ENCODE measurements at places on chromosomes 12 and 14.

DNA sequence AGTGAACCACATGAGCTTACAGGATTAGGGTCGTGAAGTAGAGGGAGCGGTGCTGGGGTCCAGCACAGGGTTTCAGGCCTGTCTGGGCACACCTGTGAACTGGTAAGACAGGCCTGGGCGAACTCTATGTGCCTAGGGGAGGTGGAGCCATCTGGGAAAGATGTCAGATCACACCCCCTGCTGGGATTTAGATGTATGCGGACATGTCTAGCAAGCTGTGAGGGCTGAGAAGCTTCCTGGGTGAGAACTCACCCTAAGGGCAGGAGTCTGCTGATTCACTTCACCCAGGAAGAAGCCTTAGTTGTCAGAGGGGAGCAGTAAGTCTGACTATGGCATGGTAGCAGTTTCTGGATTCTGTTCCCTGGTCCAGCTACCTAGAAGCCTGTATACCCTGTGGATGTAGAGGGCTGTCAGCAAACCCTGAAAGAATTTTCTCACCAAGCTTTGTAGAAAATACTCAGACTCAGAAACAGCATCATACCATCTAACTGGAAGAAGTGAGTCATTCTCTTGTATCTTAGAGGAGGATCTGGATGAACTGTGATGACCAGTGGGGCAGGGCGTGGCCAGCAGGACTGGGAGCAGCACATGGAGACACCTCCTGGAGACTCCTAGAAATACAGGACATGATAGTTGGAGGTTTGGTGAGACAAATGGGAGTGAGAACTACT, 11.2 kb upstream of the PYGL start:
- no peak for DNase-seq

GRCh38 chr14:76924371-76925096, 98.3 kb downstream of the LRRC74A start:
- no peak for DNase-seq

DNA sequence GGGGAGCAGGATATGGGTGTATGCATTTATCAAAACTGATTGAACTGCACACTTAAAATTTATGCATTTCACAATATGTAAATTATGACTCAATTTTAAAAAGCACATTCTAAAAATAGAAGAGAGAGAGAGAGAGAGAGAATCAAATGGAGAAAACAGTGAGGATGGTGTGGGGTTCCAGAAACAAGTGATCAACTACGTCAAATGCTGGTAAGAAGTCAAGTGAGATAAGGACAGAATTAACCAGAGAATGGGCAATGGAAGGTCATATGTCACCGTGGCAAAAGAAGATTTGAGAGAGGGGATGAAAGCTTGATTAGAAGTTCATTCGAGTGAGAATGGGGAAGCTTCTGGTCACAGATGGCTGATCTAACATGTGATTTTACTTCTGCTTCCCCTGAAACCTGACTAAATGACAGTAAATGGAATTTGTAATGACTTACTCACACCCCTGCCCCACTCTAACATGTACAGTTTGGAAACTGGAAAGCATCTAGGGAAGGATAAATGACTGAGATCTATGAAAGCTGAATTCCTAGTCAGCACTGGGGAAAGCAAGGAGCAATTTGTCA, 276.5 kb upstream of the AMIGO2 start:
- DNase-seq, result no peak

- DNase-seq, result no peak
Measured at GRCh38 chr12:103468837-103469236, 26.9 kb downstream of the C12orf42 start.

- DNase-seq, result no peak
Measured at GRCh38 chr12:49672301-49673217, 34.6 kb downstream of the FMNL3 start.

- DNase-seq, result no peak
Measured at GRCh38 chr14:57486767-57487379, 6.8 kb downstream of the CCDC198 start.

DNA sequence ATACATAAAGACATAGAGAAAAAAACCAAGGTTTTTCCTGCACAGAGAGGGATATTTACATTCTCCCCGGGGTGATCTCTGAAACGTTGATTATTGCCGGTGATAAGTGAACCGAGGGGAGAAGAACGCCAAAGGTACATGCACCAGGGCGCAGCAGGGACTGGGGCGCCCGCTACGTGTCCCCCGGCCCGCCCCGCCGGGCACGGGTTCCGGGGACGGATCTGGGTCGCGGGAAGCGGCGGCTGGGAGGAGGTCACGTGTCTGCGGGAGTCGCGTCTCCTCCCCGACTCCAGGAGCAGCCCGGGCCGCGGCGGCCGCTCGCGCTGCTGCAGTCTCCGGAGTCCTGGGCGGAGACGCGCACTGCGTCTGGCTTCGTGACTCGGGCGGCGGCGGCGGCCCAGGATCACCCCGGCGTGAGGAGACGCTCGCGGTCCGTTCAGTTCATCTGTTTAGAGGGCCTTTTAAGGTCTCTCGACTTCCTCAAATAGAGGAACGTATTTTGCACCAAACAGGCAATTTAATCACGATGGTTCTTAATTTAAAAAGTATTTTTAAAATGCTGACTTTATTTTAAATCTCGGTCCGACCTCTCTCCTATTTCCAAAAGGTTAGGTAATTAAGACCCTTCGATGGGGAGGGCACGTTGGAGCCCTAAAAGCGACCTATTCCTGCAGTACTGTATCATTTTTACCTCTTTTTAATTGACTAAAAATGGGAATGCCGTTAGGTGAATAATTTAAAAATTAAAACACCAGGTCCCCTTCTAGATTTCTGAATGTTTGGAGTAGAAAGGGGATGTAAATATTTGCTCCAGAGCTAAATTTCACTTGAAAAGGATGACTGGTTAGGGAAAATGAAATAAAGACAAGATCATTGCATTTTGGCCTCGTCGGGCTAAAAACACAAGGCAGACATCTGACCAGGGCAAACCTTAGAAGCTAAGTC, 1.8 kb upstream of the BHLHE41 start:
- DNase-seq, result no peak

- no peak for DNase-seq
Measured at GRCh38 chr14:105066240-105067071, 1.2 kb upstream of the GPR132 start.

- DNase-seq, result no peak
Measured at GRCh38 chr14:104597576-104597975, 7.0 kb downstream of the TMEM179 start.

DNA sequence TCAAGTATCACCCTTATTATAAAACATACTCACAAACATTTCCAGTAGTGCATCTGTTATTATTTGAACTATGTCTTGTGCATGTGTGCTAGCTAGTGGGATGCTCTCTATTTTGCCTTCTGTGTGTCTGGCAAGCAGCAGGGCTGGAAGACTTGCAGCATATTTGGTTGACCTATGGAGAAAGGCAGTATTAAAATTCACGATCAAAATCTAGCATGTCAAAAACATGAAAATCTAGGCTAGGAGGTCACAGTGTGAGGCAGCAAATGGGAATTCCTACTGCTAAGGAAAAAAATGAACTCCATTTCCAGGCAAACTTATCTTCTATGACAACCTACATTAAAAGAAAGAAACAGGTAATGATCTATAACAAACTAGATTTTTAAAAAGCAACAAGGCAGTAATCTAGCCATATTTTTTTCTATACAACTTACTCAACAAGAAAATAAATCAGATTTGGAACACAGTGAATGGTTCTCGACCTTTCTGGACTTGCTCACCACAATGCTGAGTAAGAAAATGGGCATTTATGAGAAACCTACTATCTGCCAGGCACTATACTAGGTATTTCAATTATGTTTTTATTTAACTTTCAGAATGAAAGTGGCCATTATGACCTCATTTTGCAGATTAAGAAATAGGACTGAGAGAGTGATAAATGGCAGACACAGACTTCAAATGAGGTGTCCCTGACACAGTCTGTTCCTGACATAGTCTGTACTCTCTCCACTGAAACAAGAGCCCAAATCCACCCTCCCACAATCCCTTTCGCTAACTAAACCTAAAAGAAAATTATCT, 96.8 kb downstream of the TXNDC16 start:
- no peak for DNase-seq

GRCh38 chr12:18932715-18933114, 194.8 kb downstream of the CAPZA3 start:
- DNase-seq, result no peak

DNA sequence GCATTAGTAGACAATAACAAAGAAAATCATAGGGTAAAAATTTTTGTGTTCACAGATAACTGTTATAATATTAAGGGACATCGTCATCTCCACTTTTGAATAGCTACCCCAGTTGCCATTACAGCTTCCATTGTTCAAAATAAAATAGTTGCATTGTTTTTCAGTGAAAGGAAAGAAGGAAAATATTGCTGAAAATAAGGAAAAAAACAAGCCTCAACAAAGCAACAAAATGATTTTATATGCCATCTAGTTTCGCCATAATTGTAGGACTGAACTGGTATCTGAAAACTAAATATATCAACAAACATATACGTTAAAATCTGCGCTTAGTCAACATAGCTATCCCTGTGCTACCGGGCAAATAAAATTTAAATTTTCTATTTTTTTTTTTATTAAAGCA, 3.3 kb downstream of the CDK17 start:
- no peak for DNase-seq

All from stimulated activated CD4-positive, alpha-beta T cell treated with anti-CD3 and anti-CD28 coated beads, TNF-alpha, amount 100 ng/mL, for 4 hours (primary cell).